ENCODE measurements at places on chromosomes 1 and 21. TPM values are rescaled to one million over a fixed set of nuclear protein-coding genes. Genes with fewer than 3 reads are reported as not detected.

PRPF38B gene
- total RNA-seq = 54.3 TPM

MAPKAPK2 gene
- total RNA-seq = 109 TPM

NBPF4 gene
- not detected for total RNA-seq

CCDC181 gene
- total RNA-seq = 0.80 TPM

PRDM16 gene
- 21.4 TPM for total RNA-seq

VANGL2 gene
- 79.8 TPM for total RNA-seq

C4BPB gene
- 6.6 TPM for total RNA-seq

ILDR2 gene
- total RNA-seq = 1.2 TPM

AMY1C gene
- total RNA-seq = not detected

CSMD2 gene
- total RNA-seq = 2.1 TPM

SEMA6C gene
- 214 TPM for total RNA-seq

RCSD1 gene
- total RNA-seq = 39.5 TPM

NUP133 gene
- 53.5 TPM for total RNA-seq

KCNJ6 gene
- 0.41 TPM for total RNA-seq

PCAT6 gene
- 2.0 TPM for total RNA-seq

PLA2G2C gene
- total RNA-seq = not detected

OR2L2 gene
- total RNA-seq = not detected

LCE3E gene
- total RNA-seq = not detected

RPRD2 gene
- 29.6 TPM for total RNA-seq

HMGCS2 gene
- not detected for total RNA-seq

FNDC10 gene
- 11.6 TPM for total RNA-seq

FCRL1 gene
- not detected for total RNA-seq

MAP3K21 gene
- 0.67 TPM for total RNA-seq

OR2T2 gene
- not detected for total RNA-seq

Measured in endothelial cell (in vitro differentiated cells).